ENCODE measurements at places on chromosomes 1 and 21. TPM values are rescaled to one million over a fixed set of nuclear protein-coding genes. Genes with fewer than 3 reads are reported as not detected.

- no peak for DNase-seq
Observed at GRCh38 chr21:35900539-35900938, 159.8 kb downstream of the SETD4 start.

DNA sequence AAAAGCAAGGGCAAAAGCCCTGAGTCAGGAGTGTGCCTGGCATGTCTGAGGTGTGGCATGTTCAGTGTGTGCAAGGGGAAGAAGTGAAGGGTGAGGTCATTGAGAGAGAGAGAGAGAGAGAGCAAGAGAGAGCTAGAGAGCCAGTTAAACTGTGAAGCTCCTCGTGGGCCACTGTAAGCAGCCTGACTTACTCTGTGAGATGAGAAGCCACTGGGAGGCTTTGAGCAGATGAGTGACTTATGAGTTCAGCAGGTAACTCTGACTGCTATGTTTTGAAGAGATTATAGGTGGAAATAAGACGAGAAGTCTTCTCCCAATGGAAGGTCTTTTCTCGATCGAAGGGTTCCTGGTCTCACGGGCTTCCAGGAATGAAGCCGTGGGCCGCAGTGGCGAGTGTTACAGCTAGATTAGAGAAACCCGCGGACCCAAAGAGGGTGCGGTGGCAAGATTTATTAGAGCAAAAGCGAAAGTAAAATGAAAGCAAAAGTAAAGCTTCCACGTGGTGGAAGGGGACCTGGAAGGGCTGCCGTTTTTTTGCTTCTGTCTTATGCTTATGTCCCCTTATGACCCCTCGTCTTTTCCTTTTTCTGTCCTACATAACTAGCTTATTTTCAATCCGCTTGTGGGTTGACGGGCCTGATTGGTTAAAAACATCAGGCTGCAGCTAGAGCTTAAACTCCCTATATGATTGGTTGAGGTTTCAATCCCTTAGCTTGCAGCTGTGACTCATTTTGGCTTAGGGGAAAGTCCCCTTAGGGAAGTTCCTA is 323.1 kb upstream of the FAM78B start:
- DNase-seq = no peak

GRCh38 chr1:239388578-239388977 is 2.2 kb downstream of the CHRM3 start:
- DNase-seq = no peak

DNA sequence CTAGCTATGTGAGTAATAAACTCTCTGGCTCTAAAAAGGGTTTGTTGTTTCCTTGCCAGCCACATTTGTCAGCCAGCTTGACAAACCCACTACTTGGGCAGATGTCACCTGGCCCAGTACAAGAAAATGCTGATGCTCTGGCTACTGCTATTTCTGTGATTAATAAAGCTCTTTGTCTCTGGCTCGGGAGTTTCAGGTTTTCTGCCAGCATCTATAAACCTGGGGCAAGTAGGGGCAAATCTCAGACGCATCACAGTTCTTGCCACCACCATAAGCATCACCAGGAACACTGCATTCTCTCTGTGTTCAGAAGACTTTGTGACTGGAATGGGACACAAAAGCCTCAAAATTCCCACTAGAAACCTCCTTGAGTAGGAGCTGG is 2.5 kb downstream of the ITLN2 start:
- no peak for DNase-seq

The PDC gene
- polyA plus RNA-seq = not detected

DNA sequence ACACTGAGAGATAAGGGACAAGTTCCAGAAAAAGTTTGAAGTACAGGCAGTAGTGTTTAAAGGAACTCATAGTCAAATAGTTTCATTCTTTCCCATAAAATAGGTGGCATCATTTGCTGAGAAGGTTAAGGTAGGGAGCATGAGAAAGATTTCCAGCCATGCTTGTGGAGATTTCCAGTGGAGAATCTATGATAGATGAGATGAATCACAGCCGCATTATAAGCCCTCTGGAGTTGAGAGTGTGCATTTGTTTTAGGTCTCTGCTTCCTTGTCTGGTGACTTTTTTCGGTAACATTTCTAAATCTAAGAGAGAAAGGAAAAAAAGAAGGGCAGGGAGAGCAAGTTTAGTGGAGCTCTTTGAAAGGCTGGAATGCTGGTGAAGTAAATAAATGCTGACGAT is 108.7 kb downstream of the DISP1 start:
- no peak for DNase-seq

All from SK-N-SH (cell line).